ENCODE measurements at places on chromosomes 6 and 20. TPM values are rescaled to one million over a fixed set of nuclear protein-coding genes. Genes with fewer than 3 reads are reported as not detected.

DNA sequence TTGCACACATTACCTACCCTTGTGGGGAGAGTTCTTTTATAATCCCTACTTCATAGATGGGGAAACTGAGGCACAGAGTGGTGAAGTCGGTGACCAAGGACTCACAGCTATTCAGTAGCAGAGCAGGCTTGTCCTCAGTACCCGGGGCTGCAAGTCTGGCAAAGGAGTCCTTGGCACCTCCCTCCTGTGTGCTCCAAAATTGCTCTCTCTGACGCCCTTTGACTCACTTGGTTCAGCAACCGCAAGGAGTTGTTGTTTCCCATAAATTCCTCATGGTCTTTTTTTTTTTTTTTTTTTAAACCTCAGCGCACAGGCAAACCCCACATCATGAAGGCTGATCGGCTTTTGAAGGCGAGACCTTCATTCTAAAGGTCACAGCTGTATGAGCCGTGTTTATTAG, 143.2 kb downstream of the CEBPB start:
- no peak for DNase-seq

- DNase-seq, result no peak
These were observed 1.1 kb downstream of the STX7 start for GRCh38 chr6:132511831-132512220.

DNA sequence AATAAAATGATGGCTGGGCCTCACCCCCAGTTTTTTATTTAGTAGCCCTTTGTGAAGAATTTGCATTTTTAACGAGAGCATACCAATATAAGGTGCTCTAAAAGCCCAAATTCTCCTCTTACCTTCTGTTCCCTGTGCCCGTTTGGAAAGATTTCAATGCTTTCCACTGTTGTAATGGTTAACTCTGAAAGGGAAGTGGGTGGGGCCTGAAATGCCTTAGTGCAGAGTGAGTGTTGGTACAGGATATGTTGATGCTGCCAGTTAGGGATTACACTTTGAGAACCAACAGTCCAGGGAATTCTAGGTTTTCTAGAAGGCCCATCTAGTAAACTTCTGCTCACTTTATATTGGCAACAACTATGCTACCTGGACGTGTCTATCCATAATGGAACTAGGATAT, 562.7 kb upstream of the NRSN1 start:
- DNase-seq, result no peak

The SGK1 gene
- 42.3 TPM for total RNA-seq

The KCNQ5 gene
- total RNA-seq, result 0.16 TPM

Measured in left cardiac atrium (tissue), 4 donors.